Dermis blood vessel endothelial cell (primary cell): ENCODE measurements at places on chromosomes 1 and 21. TPM values are rescaled to one million over a fixed set of nuclear protein-coding genes. Genes with fewer than 3 reads are reported as not detected.

- DNase-seq, result no peak
These were observed 17.3 kb downstream of the SLAMF1 start for GRCh38 chr1:160629286-160630210.

GRCh38 chr1:112312315-112312714 lies 83.7 kb upstream of the CTTNBP2NL start:
- DNase-seq, result no peak

The LCE7A gene
- not detected in 2 replicates for total RNA-seq

The NR5A2 gene
- total RNA-seq, result 7.9 and 16.0 TPM in 2 replicates

The PTPN22 gene
- not detected in 2 replicates for total RNA-seq

DNA sequence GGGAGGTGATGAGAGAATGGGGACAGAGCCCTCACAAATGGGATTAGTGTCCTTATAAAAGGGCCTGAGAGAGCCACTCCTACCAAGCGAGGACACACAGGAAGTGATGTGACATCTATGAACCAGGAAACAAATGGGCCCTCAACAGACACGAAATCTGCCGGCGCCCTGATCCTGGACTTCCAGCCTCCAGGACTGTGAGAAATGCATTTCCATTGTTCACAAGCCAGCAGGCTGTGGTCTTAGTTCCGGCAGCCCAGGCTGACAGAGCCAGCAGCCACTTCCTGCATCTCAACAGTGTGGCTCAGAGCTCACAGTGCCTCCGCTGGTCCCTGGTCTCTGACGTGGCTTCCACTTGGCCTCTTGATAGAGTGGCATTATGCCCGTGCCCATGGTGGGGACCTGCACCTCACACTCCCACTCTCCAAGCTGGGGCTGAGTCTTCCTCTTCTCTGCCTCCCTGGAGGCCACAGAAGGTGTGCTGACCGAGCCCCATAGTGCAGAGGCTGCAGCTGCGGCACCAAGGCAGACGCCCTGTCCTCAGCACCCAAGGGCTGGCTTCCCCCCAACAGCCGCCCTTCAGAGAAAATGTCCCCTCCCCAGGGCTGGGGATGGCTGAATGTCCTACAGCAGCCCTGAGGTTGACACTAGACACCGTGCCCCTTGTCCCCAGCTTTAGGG lies 44.9 kb downstream of the ACOT7 start:
- peak; percentile 95 for DNase-seq
